ENCODE measurements at places on chromosomes 6 and 20.
A peak's percentile ranks its signal among the peaks of the same experiment; 100 is the strongest.

GRCh38 chr6:167161851-167162467, 4.2 kb upstream of the GPR31 start:
- no peak for DNase-seq

GRCh38 chr6:148349466-148349865, 6.8 kb downstream of the SASH1 start:
- DNase-seq, result no peak

DNA sequence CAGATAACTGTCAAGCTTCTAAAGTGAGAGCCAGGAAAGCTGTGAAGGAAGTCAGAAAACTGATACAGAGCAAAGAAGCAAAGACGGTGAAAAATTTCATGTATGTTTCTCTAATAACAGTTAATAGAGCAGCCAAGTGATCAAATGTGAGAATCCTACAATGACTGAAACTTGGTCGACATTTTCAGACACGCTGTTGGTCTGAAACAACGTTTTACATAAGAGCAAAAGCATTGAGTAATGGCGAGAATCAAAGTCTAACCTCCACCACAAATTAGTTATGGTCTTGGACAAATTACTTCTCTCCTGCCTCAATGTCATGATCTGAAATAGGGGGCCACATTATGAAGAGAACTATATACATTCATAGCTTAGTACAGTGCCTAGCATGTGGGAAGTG, 3.3 kb downstream of the MKKS start:
- DNase-seq, result no peak

- DNase-seq, result no peak
These were observed 9.8 kb downstream of the RIPOR3 start for GRCh38 chr20:50681359-50682064.

DNA sequence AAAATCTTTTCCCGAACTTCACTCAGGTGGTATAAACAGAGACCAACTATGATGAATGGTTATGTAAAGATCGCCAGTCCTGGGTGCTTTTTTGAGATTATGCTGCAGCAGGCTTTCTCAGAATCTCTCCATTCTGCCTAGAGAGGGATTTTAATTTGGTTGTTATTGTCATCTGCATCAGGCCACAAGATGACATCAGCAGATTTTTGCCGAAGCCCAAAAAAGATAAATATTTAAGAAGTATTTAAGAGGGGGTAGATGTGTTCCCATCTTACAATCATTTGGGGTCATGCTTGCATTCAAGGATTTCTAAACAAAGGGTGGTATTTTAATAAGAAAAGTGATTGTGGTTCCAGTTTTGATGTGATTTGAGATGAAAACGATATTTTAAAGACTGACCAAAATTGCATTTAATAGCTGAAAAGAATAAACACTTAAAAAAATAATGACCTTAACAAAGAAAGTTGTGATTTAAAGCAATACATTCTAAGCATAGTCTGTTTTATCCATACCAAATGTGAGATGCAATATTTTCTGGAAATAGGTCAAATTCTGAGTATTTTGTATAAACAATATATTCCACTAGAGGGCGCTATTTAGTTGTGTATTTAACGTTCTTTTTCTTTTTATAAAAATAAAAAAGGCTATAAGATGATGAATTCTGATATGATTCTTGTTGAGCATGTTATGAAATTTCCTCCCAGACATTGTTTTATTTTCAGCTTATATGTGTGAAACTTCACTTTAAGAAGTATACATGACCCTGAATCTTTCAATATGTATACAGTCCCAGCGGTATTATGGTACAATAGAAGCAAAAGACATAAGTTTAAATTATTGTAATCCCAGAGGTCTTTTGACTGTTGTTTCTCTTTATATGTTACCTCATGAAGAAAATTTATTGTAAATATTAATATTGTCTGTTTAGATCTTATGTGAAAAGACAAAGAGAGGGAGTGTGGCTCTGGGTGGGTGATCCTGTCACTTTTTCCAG, 51.0 kb upstream of the ZFP64 start:
- DNase-seq, result no peak

DNA sequence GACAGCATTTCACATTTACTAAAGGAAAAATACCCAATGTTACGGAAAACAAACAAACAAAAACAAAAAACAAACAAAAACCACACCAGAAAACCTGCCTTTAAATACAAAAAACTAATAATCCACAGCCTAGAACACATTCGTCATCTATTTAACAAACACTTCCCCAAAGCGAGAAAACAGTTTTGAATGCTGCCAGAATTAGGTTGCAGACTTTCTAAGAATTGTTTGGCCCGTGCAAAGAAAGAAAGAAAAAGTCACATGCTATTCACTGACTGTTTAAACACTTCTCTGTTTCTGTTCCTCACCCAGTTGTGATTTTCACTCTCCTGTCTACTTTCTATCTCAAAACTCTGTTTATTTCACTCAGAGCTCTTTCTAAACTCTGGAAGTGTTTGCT, 52.5 kb downstream of the BCAS1 start:
- DNase-seq, result no peak

- DNase-seq, result no peak
These were observed 136.5 kb upstream of the SYNDIG1 start for GRCh38 chr20:24332956-24333355.

DNA sequence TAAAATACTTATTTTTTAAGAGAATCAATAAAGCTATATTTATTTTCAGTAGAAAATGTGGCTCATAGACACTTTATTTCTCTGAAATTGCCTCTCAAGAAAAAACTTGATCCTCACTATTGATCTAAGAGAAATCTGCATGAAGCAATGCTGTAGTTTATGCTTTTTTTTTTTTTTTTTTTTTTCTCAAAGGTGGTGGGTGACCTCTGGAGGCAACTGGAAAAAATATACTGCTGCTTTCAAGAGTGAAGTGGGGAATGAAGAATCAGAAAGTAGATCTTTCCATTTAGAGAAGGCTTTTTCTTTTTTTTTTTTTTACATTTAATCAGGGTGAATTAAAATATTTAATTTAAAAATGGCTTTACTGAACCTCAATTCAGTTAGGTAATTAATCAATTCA, 169.3 kb downstream of the SLC16A10 start:
- DNase-seq, result no peak

DNA sequence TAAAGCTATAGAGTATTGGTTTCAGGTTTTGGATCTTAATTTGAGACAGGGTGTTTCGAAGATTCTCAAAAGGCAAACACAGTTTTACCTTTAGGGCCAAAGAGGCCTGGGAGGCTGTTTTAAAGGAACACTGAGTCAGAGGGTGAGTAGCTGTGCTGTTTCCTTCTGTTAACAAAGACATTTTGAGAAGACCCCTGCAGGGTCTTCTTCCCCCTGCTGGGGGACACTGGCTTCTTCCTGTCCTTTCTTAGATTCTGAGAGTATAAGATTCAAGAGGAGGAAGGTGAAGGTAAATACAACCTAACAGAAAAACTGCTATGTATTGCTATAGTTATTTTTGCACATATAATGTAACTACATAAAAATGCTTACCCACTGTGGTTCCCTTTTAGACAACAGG, 19.0 kb downstream of the HS3ST5 start:
- DNase-seq, result no peak

GRCh38 chr6:132498638-132499037, 14.3 kb downstream of the STX7 start:
- no peak for DNase-seq

- peak; percentile 44 for DNase-seq
These were observed 92.8 kb downstream of the CLIC5 start for GRCh38 chr6:45922728-45923351.

- no peak for DNase-seq
These were observed 54.7 kb downstream of the GFOD1 start for GRCh38 chr6:13432526-13433184.

DNA sequence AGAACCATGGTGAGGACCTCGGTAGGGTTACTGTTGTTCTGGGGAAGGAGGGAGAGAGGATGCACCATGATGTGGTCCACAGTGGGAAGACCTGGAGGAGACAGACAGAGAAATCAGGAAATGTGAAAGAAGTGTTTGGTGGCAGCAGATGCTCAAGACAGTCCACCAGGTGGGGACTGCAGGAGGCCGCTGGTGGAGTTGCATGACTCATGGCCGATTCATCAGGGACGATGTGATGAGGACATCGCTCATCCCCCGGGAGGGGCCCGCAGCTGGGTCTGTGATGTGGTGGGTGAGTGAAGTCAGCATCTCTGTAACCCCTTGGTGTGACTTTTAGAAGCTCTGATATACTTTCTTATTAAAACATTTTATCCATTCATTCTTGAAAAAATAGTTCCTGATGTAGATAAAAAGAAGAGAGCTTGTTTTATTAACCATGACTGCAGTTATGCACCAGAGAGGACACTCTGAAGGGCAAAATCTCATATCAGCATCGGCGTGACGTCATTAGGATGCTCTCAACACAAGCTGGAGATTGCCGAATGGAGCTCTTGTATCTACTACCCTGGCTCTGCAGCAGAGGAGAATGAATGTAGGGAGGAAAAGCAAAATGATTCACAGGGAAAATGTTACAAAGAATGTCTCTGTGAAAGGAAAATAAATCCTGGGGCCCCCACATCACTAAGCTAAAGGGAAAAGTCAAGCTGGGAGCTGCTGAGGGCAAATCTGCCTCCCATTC, 71.2 kb downstream of the RAMACL start:
- peak; percentile 59 for DNase-seq

DNA sequence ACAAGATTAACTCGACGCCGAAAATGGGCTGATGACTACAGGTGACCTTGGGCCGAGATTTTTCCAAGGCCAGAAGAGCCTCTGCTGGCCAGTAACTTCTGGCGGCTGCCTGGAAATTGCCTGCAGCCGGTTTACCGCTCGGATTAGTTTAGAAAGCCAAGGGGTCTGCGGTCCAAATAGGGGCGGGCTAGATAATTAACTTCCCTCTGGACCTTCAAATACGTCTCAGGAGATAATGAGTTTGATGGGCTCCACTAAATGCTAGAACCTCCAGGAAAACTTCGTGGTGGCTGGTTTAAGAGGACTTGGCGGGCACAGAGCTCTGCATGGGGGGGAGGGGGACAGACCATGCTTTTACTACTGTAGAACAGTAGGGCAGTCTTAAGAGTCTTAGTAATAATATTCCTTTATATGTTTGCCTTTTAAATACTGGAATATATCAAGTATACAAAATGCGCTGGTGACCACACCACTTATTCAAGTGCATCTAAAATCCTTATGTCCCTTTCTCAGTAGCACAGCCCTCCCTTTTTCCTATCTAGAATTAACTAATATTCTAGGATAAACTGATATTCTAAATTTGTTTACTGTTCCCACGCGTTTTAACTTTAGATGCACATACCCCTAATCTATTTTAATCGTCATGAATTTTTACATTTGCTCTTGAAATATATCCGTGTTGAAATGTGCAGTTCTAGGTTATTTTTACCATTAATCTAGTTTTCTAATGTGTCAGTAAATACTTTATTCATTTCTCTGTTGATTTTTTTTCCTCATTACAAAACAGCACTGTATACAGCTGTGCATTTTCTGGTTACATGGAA, 107.5 kb upstream of the PRSS16 start:
- no peak for DNase-seq

DNA sequence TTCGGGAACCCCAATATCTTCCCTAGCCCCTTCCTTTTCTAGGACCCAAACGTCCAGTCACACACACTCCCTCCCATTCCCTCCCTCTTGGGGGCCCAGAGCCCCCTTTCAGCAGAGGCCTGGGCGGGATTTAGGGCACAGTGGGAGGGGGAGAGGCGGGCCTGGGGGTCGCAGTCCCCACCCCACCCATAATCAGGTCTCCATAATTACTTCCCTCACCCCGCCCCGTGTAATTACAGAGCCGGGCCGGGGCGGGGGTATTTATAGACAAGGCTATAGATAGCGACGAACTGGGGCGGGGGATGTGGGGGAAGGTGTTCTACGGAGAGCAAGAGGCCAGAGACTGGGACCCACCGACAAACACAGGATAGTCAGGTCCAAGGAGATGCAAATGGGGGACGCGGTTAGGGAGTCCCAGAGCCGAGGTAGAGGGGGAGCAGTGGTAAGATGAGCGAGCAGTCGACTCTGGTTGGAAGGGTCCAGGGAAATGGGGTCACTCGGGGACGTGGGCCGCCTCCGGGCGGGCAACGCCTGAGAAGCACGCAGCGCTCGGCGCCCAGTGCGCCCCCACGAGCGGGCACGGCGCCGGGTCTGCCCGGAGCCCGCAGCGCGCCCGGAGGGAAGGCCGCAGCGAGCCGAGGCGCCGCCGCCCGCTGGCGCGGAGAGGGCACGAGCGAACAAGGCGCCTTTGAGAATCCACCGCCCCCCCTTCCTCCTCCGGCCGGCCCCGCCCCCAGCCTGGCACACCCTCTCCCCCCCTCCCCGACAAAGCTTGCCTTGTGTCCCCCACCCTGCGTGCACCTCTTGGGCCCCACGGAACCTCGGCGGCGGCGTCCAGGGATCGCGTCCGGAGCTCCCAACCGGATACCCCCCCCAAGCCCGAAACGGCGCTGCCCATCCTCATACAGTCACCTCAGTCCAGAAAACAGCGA, 670 bp upstream of the COL11A2 start:
- no peak for DNase-seq

- DNase-seq, result no peak
These were observed 24.7 kb downstream of the RBCK1 start for GRCh38 chr20:432677-433299.

GRCh38 chr6:28729501-28730402, 194.0 kb downstream of the TRIM27 start:
- no peak for DNase-seq

DNA sequence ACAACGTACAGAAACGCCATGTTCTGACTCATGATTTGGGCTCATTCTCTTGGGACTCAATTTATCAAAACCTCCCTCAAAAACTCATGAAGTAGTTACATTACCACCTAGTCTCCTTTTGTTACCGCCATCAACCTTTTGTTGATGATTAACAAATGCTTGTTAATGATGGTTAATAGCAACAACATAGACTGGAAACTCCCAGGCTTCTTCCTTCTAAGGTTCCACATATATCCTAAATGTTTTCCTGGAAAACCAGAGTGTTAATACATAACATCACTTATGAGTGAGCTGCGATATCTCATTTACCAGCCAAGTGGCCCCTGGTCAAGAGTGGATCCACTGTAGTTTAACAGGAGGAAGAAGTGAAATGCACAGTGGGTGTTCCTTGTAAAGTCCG, 176.3 kb downstream of the ERMARD start:
- no peak for DNase-seq

- DNase-seq, result no peak
These were observed 41.7 kb downstream of the PLN start for GRCh38 chr6:118589649-118590365.

DNA sequence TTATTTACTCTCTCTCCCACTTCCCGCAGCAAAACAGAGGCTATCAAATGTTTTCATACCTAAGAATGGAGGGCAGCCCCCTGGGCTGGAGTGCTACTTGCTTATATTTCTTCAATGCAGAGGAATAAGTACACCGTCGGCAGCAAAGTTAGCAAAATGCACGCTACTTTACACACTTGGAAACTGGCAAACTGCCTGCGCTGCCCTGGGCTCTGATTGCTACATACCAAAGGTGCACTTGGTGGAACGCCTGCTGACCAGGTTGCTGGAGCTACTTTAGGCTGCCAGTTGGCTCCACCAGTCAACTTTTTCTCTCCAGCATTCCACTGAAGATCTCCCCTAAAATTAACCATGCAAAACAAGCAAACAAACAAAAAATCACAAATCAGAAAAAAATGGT, 62.4 kb downstream of the PRSS35 start:
- DNase-seq, result no peak

- no peak for DNase-seq
These were observed 10.6 kb downstream of the PNPLA1 start for GRCh38 chr6:36280467-36280866.

Measured in AG09309 (cell line).